ENCODE measurements at places on chromosomes 3 and 15.

GRCh38 chr3:95926904-95927501 is 887.4 kb upstream of the EPHA6 start:
- no peak for DNase-seq

- no peak for DNase-seq
These were observed 91.4 kb downstream of the WWTR1 start for GRCh38 chr3:149566292-149566975.

DNA sequence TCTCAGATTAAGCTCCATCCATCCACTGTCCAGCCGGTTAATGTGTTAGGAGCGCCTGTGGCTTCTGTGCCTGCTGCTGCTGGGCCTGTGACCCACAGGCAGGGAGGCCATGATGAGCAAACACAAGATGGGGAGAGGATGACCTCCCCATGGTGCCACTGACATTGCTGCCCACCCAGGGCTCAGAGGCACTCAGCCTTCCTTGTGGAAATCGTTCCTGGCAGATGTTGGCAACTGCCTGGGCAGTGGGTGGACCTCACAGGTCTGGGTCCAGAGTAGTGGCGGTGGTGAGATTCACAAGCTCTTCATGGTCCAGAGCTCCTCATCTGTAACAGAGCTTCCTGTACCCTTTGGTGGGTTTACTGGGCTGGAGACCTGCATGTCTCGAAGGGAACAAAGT is 38.6 kb downstream of the SCN5A start:
- no peak for DNase-seq

DNA sequence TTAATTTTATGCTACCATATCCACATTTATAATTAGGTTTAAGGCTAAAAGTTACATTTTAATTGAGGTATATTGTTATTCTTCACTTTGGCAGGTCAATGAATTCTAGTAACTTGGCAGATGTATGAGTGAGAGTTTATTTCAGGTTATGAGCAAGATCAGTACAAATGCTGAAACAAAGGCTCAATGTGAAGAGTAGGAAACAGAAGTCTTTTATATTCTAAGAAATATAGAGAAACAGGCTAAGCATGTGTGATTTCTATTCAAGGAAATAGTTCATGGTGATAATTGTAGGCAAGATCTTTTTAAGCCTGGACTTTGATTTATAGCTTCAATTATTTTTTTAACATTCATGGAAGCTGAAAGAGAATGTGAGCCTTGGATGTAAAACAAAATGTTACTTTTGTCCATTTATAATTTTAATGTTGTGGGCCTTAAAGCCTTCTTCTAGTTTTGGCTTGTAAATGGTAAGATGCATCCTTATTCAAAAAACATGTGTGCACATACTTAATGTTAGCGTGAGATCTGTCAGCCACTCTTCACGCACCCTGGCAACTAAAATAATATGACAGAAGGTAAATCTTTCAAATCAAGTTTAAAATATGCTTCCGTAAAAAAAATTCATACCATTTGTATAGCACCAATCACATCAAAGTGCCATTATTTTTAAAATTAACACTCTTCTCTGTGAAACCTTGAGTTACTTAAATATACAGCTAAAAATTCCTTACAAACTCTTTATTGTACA is 22.8 kb upstream of the OSTN start:
- DNase-seq: no peak

- DNase-seq: no peak
These were observed 5.6 kb downstream of the RBP1 start for GRCh38 chr3:139533781-139534454.

DNA sequence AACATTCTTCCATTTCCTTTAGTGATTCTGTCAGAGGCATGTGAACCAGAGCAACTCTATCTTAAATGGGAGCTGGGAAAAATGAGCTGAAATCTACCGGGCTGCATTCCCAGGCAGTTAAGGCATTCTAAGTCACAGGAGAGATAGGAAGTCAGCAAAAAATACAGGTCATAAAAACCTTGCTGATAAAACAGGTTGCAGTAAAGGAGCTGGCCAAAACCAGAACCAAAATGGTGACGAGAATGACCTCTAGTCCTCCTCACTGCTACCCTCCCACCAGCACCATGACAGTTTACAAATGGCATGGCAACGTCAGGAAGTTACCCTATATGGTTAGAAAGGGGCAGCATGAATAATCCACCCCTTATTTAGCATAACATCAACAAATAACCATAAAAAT is 66.4 kb downstream of the B3GALNT1 start:
- no peak for DNase-seq

DNA sequence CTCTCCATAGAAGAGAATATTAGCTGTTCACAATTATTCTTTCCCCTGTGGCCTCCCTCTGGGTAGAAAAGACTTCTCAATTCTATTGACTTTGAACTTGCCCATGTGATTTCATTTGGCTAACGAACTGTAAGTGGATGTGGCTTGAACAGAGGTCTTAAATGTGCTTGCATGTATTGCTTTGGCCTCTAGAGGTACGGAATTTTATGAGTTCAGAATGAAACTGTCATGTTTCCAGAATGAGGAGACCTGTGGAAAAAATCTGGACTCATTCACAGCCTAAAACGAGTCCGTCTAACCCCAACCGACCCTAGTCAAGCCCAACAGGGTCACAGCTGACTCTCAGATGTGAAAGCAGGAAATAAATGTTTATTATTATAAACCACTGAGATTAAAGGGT is 596.7 kb upstream of the UBE2E2 start:
- DNase-seq: no peak

GRCh38 chr3:32616267-32616962 is 45.8 kb upstream of the DYNC1LI1 start:
- DNase-seq: no peak

DNA sequence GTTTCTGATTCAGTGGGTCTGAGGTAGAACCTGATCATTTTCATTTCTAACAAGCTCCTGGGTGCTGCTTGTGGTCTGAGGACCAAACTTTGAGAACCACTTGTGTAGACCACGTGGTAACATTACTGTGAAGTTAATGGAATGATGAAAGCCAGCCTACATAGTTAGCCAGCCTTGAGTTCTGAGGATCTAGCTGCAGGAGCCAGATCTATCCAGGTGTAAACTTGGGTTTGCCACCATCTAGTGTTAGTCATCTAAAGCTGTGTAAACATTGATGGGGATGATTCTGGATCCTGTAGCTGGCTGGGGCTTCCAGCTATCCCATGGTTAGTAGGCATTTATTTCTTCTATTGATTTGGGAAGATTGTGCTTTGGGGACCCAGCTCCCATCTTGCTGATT is 170.0 kb downstream of the TMEM108 start:
- DNase-seq: no peak

DNA sequence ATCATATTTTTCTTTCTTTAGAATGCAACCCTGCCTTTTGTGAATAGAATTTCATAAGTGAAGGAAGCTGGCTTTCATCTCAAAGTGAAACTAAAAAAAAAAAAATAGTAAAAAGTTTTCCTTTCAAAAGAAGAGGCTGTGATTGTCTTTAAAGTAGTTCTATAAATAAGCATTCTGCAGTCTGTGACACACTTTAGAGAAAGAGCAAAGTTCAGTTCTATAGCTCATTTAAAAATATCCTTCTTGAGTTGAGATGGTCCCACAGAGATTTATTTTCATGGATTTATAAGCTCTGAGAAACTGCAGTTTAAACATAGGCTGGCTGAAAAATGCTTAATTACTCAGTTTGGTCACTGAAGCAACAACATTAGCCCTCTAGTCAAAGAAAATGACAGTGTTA is 36.1 kb upstream of the CNTN6 start:
- no peak for DNase-seq

- DNase-seq: no peak
These were observed 770.2 kb upstream of the ALCAM start for GRCh38 chr3:104596551-104596950.

DNA sequence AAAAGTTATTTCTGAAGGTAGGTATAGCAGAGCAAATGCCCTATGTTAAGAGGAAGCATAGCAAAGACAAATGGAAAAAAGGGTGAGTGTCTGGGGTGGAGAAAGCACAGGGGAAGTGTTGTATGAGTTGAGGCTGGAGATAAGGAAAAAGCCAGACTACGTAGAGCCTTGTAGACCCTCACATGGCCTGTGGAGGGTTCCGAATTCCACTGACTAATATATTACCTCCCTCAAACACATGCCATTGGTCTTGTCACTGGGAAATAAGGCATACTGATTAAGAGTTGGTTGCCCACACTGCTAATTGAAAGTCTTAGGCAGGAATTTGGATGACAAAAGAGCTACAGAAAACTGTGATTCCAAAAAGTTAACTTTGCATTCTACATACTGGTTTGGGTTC is 65.2 kb downstream of the TRAT1 start:
- no peak for DNase-seq

DNA sequence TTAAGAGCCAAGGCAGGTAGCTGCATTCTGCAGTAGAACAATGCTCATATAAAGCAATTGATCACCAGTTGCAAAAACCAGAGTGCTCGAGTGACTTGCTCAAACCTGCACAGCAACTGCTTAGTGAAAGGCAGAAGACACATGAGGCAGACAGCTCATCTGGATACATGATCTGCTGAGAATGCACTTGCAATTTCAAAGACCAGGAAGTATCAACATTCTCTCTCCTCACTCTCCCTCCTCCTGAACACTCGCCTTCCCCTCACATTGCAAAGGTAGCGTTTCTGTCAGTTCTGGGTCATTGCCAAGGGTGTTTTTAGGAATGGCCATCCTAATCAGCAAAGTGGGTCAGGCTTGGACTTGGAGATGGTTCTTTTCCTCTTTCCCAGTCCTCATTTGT is 61.0 kb downstream of the BFSP2 start:
- no peak for DNase-seq

GRCh38 chr3:134658555-134658954 is 7.7 kb upstream of the KY start:
- DNase-seq: no peak

Data from CD4-positive, alpha-beta T cell treated with Interleukin-17A for 4 hours (primary cell).